ENCODE measurements at places on chromosomes 7 and 10. TPM values are rescaled to one million over a fixed set of nuclear protein-coding genes. Genes with fewer than 3 reads are reported as not detected.

DNA sequence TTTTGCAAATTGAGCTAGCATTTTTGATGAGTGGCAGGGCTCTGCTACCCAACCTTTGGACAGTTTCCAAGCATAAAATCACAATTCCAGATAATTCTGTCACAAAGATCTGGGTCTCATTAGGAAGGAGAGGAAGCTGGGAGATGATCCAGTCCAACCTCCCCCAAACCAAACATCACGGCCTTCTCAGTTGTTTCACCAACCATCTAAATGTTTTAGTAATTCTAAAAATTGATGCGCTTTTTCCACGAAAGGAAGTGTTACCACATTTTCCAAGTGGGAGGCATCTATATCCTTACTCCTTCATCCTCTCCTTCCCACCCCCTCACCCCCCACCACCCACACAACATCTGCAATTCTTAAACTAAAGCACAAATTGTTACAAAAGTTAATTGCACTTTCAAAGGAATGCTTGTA lies 108.3 kb downstream of the EGFR start:
- no peak for ATAC-seq

Gene NKX2-3
- not detected for total RNA-seq

Gene GLCCI1
- total RNA-seq = 3.4 TPM

- no peak for ATAC-seq
These were observed 108.8 kb downstream of the ARL5B start for GRCh38 chr10:18767981-18768380.

DNA sequence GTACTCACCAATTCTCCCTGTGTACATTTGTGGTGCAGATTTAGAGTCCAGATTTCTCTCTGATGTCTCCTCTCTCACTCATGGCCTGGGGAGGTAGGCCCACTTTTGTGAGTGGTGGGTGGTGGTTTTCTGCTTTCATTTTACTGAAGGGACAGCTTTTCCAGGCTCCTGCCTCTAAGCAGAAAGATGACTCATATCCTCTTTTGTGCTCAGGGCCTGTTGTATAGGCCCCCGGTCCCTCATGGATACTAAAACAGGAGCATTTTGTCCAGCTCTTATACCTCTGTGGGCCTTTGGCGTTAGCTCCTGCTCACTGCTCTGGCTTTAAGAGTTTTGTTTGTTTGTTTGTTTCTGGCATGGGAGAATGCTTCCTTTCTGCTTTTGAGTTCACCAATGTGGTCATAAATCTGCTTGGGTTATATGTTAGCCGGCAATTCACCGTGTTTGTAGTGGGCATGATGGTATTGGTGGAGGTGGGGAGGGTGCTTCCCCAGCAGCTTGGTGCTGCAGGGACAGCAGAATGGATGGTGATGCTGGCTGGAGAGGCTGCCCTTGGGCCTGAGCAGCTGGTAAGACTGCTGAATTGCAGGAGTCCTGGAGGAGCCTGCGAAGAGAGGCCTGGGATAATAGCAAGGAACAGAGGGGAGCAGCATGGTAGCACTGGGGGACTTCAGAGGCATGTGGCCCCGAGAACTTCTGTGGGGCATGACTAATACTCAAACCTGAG lies 468.7 kb downstream of the RPS24 start:
- ATAC-seq = no peak

- no peak for ATAC-seq
These were observed 65.2 kb downstream of the FAM185A start for GRCh38 chr7:102814025-102814471.

Gene NUTM2E
- 0.39 TPM for total RNA-seq

Gene INA
- total RNA-seq = 1.2 TPM

Gene AGK
- total RNA-seq = 21.0 TPM

GRCh38 chr10:21401196-21401595 lies 124.3 kb downstream of the SKIDA1 start:
- ATAC-seq = no peak

DNA sequence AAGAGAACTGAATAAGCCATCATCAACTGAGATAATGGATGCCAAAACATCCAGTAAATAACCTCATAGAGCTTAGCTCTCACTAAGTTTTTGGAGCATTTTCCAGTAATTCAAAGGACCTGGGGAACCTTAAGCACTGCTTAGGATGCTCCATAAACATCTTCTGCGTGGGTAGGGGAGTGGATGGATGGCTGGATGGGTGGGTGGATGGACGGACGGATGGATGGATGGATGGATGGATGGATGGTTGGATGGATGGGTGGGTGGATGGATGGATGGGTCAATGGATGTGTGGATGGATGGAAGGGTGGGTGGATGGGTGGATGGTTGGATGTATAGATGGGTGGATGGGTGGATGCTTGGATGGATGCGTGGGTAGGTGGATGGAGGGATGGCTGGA lies 9.0 kb downstream of the CYP2E1 start:
- ATAC-seq = no peak

Gene ZNF138
- total RNA-seq = 16.2 TPM

DNA sequence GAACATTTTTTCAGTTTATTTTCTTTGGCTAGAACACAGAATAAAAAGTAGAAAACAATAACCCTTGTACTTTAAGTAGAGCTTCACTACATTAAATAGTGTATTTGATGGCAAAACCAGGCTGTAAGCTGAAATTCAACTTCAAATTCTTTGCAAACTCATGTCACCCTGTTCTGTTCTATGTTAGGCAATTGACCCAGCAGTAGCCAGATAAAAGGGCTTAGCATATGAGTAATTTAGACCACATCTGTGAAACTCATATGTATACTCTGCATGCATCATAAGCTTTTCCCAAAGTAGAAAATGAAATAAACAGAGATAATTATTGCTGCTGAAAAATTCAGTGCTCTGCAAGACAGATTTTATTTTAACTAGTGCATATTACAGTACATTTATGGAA lies 150.2 kb downstream of the GNAI1 start:
- no peak for ATAC-seq

- ATAC-seq = peak; percentile 16
These were observed 40.8 kb upstream of the LOXL4 start for GRCh38 chr10:98308669-98309365.

- no peak for ATAC-seq
These were observed 10.8 kb upstream of the SEMA3C start for GRCh38 chr7:80929619-80930018.

DNA sequence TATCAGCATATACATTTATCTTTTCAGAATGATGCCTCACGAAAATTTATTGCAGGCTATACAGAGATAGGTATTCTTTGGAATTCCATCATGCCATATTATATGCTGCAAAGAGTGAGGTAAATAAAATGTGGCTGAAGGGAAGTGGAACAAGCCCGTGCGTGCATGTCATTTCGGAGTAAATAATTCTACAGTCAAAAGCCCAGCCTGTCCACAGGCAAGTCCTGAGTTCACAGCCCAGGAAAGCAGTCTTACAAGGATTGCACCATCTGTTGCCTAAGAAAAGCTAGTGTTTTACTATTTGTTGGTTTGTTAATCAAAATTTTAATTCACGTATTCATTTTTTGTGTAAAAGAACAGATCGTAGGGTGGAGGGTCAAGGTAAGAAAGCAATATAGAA lies 292.4 kb upstream of the AKR1E2 start:
- no peak for ATAC-seq

Gene UCN3
- not detected for total RNA-seq

Gene CUL1
- 83.7 TPM for total RNA-seq

Gene CCDC3
- 18.4 TPM for total RNA-seq

DNA sequence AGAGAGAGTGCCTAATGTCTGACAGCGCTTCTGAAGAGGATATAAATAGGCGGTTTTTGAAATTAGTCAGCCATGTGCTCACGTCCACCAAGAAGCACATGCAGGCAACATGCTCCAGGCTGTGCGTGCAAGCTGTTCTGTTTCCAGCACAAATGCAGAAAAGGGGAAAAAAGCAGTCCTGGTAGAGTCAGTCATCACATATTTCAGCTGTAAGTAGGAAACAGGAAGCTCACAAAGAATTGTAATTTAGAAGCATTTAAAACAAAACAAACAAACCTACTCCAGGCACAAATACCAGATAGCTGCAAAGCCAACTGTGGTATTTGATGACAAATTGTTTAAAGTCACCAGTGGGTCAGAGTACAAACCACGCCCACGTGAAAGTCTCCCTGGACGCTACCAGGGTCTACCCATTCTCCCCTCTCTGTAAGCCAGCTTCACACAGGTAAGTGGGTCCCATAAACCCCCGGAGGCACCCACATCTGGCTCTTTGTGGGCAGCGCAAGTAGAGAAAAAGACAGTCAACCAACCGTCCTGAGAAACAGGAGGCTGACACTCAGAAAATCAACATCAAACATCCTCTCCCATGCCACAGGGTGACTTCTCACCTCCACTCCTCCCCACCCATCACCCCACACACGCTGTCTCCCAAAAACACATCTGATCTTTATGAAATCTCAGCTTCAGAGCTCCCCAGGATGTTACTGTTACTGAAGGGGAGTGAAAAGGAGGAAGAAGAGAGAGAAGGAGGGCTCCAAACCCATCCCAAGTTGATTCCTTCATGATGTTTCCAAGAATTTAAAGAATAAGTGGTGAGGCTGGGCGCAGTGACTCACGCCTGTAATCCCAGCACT lies 186.4 kb downstream of the FAM107B start:
- peak; percentile 57 for ATAC-seq

GRCh38 chr7:72785166-72785955 lies 42.6 kb downstream of the TYW1B start:
- ATAC-seq = no peak

Gene VGF
- not detected for total RNA-seq

Gene SCRN1
- 103 TPM for total RNA-seq
